Activated CD8-positive, alpha-beta memory T cell treated with anti-CD3 and anti-CD28 coated beads, Interleukin-2, amount 50 U/mL, for 4 hours (primary cell): ENCODE measurements at places on chromosomes 13 and 19.

GRCh38 chr13:100381595-100382224, 206.9 kb downstream of the GGACT start:
- DNase-seq = no peak

- DNase-seq = no peak
These were observed 38.4 kb upstream of the NANOS3 start for GRCh38 chr19:13838435-13839129.

- DNase-seq = no peak
These were observed 47.7 kb downstream of the STK24 start for GRCh38 chr13:98529171-98529570.

GRCh38 chr19:39497701-39497995, 1.1 kb upstream of the DLL3 start:
- DNase-seq = no peak
